ENCODE measurements at places on chromosomes 7 and 10. TPM values are rescaled to one million over a fixed set of nuclear protein-coding genes. Genes with fewer than 3 reads are reported as not detected.

The FAM171A1 gene
- 6.4 TPM for total RNA-seq

The FAM180A gene
- 0.70 TPM for total RNA-seq

The CUEDC2 gene
- total RNA-seq: 36.6 TPM

The CALML3 gene
- 227 TPM for total RNA-seq

The FKBP6 gene
- total RNA-seq: not detected

The ZNF25 gene
- 8.0 TPM for total RNA-seq

The PNLIPRP1 gene
- not detected for total RNA-seq

The CPXM2 gene
- 3.4 TPM for total RNA-seq

The ITPRID1 gene
- total RNA-seq: 1.00 TPM

The SFRP5 gene
- 0.44 TPM for total RNA-seq

GRCh38 chr10:91907914-91908336, 1.4 kb downstream of the FGFBP3 start:
- no peak for DNase-seq
- no peaks in the 10 kb centered on the region for H3K27me3 ChIP-seq
- H3K4me1 ChIP-seq: peaks cover 6% of the 10 kb centered on the region

DNA sequence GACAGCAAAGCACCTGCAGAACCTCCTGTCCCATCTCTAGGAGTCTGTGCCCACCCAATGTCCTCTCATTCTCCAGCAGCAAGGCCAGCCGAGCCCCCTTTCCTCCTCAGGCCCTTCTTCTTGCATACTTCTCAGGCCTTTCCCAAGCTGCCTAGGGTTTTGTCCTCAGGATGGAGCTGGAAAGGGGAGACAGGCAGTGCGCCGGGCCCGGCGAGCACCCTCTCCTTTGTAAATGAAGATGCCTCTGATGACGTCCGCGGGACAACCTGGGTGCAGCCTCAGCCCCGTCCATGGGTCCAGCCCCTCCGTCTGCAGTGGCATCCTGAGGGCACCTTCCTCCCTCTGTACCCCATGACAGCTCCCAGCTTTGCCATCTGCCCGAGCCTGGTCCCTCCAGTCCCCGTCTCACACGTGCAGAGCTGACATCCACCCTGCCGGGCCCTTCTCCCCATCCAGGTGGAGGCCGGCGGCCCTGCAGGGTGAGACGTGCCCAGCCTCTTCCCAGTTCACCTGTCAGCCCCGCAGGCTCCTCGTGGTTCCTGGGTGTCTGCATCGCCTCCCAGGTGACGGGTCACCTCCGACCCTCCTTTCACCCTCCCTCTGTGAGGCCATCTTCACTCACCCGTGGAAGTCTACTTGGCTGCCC, 36.4 kb downstream of the JAKMIP3 start:
- no peak overlapping the region for H3K27ac ChIP-seq
- DNase-seq: no peak
- no peaks in the 10 kb centered on the region for H3K27me3 ChIP-seq
- no peak overlapping the region for H3K4me3 ChIP-seq
- no peaks in the 10 kb centered on the region for H3K4me1 ChIP-seq

DNA sequence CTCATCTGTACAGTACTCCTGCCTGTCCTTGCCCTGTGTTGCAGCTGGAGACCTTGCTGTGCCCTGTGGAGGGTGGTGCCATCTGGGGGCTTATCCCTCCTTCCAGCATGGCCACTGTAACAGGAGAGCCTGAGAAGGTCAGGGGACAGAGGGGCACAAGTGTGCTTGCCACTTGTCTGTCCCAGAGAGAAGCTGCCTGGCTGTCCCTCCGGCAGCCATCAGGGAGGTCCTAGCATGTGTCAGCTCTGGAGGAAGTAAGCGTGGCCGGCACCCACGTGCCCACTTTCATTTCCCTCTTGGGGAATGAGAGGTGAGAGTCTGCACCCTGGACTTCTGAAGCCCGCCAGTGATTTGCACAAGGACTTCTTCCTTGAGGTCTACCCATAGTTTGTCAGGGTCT, 97.0 kb upstream of the PPIF start:
- no peak for DNase-seq
- H3K36me3 ChIP-seq: peaks cover 35% of the 10 kb centered on the region
- H3K27ac ChIP-seq: peak overlapping the region; percentile 80
- no peaks in the 10 kb centered on the region for H3K27me3 ChIP-seq
- H3K4me1 ChIP-seq: peaks cover 60% of the 10 kb centered on the region

DNA sequence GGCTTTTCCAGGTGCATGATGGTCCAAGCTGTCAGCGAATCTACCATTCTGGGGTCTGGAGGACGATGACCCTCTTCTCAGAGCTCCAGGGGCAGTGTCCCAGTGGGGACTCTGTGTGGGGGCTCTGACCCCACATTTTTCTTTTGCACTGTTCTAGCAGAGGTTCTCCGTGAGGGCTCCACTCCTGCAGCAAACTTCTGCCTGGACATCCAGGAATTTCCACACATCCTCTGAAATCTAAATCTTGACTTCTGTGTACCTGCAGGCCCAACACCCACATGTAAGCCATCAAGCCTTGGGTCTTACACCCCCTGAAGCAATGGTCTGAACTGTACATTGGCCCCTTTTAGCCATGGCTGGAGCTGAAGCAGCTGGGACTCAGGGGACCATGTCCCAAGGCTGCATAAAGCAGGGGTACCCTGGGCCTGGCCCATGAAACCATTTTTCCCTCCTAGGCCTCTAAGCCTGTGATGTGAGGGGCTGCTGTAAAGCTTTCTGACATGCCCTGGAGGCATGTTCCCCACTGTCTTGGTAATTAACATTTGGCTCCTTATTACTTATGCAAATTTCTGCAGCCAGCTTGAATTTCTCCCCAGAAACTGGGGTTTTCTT, 86.9 kb downstream of the ZNF783 start:
- no peaks in the 10 kb centered on the region for H3K27me3 ChIP-seq
- H3K27ac ChIP-seq: no peak overlapping the region
- no peak overlapping the region for H3K4me3 ChIP-seq
- no peak for DNase-seq
- no peaks in the 10 kb centered on the region for H3K4me1 ChIP-seq

DNA sequence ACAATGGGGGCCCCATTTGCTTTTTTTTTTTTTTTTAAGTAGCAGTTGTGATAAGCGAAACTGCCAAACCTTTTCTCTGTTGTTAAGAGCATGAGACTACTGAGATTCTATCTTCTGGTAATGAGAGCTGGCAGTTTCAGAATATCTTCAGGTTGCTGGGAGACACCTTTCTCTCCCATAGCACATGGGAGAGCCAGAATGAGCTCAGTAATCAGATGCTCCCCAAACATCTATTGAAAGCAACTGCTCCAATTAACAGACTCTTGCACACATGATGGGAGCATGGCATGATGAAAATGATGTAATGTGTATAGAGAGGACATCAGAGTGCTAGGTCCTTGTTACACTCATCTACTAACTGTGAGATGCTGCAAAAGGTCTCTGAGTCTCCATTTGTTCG, 18.8 kb downstream of the MYO3A start:
- H3K27ac ChIP-seq: no peak overlapping the region
- H3K27me3 ChIP-seq: no peaks in the 10 kb centered on the region
- DNase-seq: no peak
- no peaks in the 10 kb centered on the region for H3K36me3 ChIP-seq

- no peak for DNase-seq
- H3K27me3 ChIP-seq: no peaks in the 10 kb centered on the region
- no peaks in the 10 kb centered on the region for H3K4me1 ChIP-seq
- H3K36me3 ChIP-seq: no peaks in the 10 kb centered on the region
These were observed 398.5 kb upstream of the AKR1E2 start for GRCh38 chr10:4427532-4427931.

DNA sequence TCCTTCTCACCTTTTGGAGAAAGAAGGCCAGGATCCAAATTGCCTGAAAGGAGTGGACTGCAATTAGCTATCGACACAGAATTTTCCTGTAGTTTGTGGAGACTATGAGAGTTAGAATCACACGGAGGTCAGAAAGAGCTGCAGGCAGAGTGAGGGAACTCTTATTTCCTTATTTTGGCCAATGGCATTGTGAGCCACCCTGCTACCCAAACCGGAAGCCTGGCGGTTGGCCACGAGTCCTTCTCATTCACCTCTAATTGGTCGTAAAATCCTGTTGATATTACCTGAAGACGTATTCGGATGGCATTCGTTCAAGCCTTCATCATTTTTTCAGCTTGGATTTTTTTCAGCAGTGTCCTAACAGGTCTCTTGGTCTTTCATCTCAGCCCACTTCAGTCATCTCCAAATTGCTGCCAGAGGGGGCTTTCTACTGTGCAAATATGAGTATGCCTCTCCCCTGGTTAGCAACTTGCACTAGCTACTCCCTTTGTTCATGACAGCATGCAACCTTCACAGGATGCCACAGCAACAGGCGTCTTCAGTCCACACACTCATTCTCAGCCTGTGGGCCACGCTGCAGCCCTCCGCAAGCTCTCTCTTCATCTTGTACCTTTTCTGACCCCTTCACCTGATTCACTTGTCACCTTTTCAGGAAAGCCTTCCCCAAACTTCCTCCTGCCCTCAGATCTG, 66.9 kb downstream of the GATA3 start:
- H3K4me1 ChIP-seq: no peaks in the 10 kb centered on the region
- DNase-seq: no peak
- H3K27me3 ChIP-seq: no peaks in the 10 kb centered on the region

- H3K4me1 ChIP-seq: no peaks in the 10 kb centered on the region
- peaks cover 9% of the 10 kb centered on the region for H3K36me3 ChIP-seq
- no peak overlapping the region for H3K4me3 ChIP-seq
- no peak for DNase-seq
These were observed 40.6 kb downstream of the SEC23IP start for GRCh38 chr10:119933179-119933578.

DNA sequence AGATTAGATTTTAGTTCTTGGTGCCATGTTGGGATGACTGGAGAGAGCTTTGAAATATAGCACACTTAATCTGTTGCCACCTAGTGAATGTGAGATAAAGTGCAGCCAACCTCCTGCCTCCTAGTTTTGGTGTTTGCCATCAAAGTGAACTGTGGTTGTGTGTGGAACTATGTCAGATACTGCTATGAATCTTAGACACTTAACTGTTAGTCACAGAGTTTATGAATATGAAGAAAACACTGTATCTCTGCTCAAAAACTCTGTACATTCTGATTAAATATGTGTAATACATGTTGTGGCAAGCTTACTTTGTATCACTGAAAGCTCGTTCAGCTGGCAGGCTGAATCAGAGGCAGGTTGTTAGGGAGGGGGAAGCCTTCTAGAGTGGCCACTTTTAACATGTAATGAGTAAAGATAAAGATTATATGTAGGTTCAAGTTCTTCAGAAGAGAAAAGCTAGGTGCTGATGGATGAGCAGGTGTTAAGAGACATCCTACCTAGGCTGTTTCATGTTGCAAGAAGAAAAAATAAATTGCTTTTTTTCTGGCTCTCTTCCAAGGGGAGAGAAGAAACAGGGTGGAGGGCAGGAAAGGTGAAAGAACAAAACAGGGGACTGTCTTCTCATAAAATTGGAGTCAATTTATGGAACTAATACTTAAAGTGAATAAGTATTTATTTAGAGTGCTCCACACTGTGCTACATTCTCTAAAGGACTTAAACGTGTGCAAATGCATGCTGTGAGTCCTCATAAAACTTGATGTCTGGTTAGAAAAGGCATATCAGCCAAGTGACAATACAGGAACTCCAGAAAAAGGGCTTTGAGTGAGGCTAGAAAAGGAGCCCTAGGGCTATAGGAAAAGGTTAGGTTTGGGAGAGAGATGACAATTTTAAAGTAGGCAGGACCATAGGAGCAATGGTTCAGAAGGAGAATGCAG, 14.1 kb upstream of the LAMB1 start:
- H3K27ac ChIP-seq: no peak overlapping the region
- H3K36me3 ChIP-seq: no peaks in the 10 kb centered on the region
- no peak for DNase-seq
- no peak overlapping the region for H3K4me3 ChIP-seq

GRCh38 chr7:143914938-143915652, 13.1 kb upstream of the TCAF1 start:
- no peaks in the 10 kb centered on the region for H3K4me1 ChIP-seq
- H3K4me3 ChIP-seq: no peak overlapping the region
- no peaks in the 10 kb centered on the region for H3K27me3 ChIP-seq
- no peak for DNase-seq
- H3K27ac ChIP-seq: no peak overlapping the region

- no peak overlapping the region for H3K27ac ChIP-seq
- H3K36me3 ChIP-seq: no peaks in the 10 kb centered on the region
- no peak for DNase-seq
These were observed 88.1 kb upstream of the CUX1 start for GRCh38 chr7:101729241-101729883.

GRCh38 chr10:100978901-100979195, 8.4 kb downstream of the MRPL43 start:
- peaks cover 6% of the 10 kb centered on the region for H3K36me3 ChIP-seq
- H3K4me3 ChIP-seq: no peak overlapping the region
- no peak overlapping the region for H3K27ac ChIP-seq
- H3K4me1 ChIP-seq: no peaks in the 10 kb centered on the region
- DNase-seq: no peak
- no peaks in the 10 kb centered on the region for H3K27me3 ChIP-seq

DNA sequence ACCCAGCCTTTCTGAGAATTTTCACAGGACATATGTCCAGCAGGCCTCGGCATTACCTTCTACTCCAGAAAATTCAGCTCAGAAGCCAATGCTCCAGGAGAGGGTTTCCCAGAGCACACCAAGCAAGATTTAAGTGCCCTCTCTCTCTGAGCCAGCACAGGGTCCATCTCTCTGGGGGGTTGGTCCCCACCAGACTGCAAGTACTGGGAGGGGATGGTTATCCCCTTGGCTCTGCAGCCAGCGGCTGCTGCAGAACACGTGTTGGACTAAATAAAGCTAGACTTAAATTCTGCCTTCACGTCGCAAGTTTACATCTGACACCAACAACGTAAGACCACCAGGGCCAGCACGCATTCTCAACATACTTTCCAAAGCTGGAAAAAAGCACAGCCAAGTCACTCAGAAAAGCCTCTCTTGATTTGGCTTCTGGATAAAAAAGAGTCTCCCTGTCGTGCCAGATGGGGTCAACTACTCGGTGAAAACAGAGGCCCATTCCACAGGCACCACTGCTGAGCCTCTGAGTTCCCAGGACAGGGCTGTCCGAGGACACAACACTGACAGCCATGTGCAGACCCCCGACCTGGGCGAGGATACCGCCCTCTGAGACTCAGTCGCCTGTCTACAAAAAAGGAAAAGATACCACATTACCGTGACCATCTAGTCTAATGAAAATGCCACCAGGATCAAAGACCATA, 77.3 kb downstream of the CTBP2 start:
- peaks cover 17% of the 10 kb centered on the region for H3K4me1 ChIP-seq
- DNase-seq: no peak
- no peaks in the 10 kb centered on the region for H3K36me3 ChIP-seq
- no peaks in the 10 kb centered on the region for H3K27me3 ChIP-seq

DNA sequence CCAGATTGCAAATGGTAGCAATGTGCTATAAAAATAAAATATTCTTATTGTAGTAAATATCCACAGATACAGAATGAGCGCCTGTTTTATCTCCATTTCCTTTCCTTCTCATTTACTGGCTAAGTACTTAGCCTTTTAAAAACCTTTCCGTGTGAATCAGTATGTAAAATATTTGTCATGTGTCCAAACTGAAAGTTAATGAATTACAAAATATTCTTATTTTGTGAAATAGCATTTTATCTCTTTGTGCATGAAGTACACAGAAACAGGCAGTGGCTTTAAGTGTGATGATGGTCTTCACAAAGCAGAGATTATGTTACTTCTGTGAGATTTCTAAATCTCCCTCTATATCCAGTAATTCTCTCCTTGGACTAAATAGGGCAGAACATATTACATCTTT, 56.7 kb upstream of the KIAA1217 start:
- no peak for DNase-seq
- H3K27ac ChIP-seq: no peak overlapping the region
- no peaks in the 10 kb centered on the region for H3K4me1 ChIP-seq
- no peaks in the 10 kb centered on the region for H3K27me3 ChIP-seq

GRCh38 chr10:132696204-132696603, 89.7 kb downstream of the NKX6-2 start:
- H3K4me3 ChIP-seq: no peak overlapping the region
- no peak overlapping the region for H3K27ac ChIP-seq
- no peak for DNase-seq
- H3K36me3 ChIP-seq: no peaks in the 10 kb centered on the region
- H3K27me3 ChIP-seq: no peaks in the 10 kb centered on the region
- no peaks in the 10 kb centered on the region for H3K4me1 ChIP-seq
